ENCODE measurements at places on chromosomes 5 and 9.
A peak's percentile ranks its signal among the peaks of the same experiment; 100 is the strongest.

DNA sequence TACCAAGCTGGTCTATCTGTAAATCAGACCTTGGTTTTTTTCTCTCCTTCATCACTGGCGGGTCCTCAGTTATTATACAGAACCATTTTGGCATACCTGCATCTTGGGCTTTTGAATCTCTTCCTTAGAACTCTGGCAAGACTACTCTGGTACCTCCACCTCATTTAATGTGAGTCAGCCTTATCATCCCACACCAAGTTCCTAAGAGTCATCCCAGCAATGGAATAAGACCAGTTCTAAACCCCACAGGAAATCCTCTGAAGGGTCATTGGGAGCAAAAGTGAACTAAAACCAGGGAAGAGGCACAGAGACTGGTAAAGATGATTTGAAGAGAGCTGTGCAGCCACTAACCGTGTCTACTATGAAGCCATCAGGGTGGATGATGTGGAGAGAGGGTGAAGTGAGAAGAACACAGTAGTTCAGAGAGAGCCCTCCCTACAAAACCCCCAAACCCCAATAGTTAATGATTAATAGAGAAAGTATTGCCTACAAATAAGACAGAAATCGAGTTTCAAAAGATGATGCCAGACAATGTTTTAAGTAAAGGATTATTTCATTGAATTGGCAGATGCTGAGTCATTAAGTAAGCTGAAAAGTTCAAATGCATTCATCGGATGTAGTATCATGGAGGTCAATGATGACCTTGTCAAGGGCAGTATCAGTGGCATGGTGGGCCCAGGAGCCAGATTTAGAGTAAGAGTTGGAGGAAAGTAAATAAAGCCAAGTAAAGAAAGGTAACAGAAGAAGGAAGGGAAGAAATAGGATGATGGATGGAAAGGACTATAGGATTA is 85.4 kb downstream of the PCSK1 start:
- DNase-seq, result no peak

GRCh38 chr5:132426525-132427138 is 57.1 kb downstream of the SLC22A5 start:
- DNase-seq, result no peak

- DNase-seq, result peak; percentile 51
These were observed 25.0 kb upstream of the SPTLC1 start for GRCh38 chr9:92140074-92140753.

DNA sequence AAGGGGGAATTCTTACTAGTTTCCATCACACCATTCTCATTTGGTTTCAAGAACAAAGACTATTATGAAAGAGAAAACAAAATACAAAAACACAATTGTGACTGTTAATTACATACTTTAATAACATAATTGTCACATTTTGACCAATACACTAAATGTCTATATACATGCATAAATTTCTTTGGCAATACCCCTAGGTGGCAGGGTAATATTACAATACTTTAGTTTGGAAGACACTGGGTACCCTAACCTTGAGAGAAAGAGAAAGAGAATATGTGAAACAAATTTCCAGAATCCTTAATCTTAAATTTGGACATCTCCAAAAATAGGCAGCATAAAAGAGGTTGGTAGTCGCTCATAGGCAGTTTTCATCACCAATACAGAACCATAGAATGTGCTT is 619.6 kb upstream of the ADAMTS16 start:
- no peak for DNase-seq

- no peak for DNase-seq
These were observed 30.9 kb upstream of the SEMA6A start for GRCh38 chr5:116605310-116606070.

- no peak for DNase-seq
These were observed 168.8 kb upstream of the POC5 start for GRCh38 chr5:75885849-75886596.

DNA sequence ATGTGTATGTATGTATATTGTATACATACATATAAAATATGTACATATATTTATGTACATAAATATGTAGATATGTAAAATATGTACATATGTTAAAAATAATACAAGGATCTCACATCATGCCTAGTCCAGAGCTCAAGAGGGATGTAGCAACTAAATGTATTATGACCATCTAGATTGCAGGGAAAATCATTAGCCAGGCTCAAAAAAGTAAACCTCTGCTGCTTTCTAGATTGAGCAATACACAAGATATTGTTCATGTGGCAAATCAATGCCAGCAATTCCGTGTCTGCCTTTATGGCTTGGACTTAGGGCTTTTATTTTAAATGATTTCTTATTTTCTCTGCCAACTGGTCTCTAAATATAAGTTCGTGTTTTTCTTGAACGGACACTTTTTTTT is 65.2 kb downstream of the RAI14 start:
- no peak for DNase-seq

DNA sequence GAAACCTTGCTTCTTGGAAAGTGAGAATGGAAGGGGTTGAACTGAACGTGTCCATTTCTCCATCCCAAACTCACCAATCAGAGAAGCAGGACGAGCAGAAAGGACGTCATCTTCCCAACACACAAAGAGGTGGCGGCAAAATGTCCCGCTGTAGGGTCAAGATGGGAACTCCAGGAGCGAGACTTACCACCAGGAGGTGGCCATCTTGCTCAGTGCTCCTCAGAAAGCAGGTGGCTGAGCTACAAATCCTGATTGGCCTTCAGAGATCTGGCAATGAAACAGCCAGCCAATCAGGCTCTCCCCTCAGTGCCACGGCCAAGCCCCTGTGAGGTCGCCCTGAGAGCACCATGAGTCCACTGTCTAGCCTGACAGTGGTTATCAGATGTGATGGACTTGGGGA is 259.0 kb downstream of the NDUFS4 start:
- DNase-seq, result no peak

GRCh38 chr9:107948086-107948485 is 458.5 kb upstream of the KLF4 start:
- no peak for DNase-seq

GRCh38 chr9:129285979-129286772 is 108.1 kb upstream of the IER5L start:
- no peak for DNase-seq

DNA sequence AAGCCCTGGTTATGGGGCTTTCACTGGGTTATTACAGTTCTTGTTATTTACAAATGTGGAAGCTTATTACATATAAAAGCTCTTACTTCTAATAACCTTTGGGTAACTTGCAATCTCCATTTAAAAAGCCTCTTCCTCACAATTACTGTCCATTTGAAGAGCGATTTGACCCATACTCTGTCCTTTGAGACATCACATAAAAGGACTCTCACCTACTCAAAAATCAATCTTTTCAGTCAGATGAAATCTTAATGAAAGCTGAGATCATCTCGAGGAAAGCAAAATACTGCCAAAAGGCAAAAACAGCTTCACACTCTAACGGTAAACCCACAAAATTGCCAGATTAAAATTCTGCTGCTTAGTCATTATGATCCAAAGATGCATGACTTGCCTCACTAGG is 29.8 kb downstream of the ELAVL2 start:
- DNase-seq, result no peak

DNA sequence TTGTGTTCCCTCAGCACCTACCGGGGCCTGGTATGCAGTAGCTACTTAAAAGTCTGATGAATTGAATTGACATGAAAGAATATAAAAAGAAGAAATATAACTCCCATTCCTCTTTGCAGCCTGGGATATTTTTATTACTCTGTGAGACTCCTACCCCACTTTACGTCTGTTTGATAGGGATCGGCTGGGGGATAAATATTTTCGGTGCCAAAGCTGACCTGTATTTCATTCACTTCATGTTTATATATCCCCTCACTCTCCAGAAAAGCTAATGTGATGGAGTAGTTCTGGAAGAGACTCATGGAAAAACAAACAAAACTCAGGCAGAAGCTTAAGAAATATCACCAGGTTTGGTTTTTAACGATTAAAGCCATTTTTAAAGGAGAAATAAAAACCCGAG is 108.2 kb upstream of the TBC1D2 start:
- no peak for DNase-seq

DNA sequence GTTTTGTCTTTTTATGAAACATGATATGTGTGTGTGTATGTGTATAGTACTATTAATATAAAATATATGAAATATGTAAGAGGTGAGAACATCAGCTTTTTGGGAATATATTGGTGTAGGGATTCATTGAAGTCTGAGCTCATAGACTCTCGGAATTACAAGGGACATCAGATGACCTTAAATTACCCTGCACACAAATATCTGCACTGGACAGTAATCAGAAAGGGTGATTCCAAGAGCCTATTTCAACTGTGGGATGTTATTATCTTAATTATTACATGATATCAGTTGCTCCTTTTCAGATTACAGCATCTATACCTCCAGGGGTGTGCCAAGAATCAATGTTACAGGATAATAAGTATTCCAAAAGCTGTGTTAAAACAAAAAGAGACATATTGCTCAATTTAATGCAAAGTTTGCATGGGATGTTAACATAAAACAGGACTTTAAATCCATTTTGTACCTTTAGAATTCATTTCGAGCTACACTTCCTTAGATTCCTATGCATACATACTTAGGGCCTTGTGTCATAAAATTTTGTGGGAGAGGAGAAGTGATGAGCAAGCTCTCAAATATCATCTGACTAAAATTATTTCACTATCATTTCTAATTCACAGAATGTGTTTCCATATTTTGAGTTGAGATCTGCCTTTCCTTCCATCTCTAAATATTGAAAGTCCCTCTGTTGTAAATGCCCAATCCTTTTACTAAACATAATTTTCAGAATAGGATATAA is 365.2 kb downstream of the BRINP1 start:
- no peak for DNase-seq

DNA sequence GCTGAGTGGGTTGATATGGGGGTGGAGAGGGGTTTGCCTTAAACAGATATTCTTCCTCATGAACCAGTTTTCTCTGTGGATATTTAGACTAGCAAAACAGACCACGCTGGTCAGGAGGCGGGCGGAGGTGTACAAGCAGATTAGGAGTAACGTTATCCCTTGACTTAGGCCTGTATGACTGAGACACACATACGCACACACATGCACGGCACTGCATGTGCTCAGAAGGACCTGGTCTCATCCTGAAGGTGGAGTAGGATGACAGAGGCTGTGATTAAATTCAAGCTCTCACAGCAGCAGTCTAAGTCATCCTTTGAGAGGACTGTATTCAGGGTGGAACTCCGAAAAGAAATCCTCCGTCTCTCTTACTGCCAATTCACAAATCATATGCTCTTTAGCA is 209.7 kb downstream of the DIRAS2 start:
- no peak for DNase-seq

Measured in stimulated activated CD4-positive, alpha-beta T cell treated with anti-CD3 and anti-CD28 coated beads, Interleukin-15, amount 100 ng/mL, for 1 hour (primary cell).